Breast epithelium (tissue), 4 donors: ENCODE measurements at places on chromosomes 4 and X. TPM values are rescaled to one million over a fixed set of nuclear protein-coding genes. Genes with fewer than 3 reads are reported as not detected.
A peak's percentile ranks its signal among the peaks of the same experiment; 100 is the strongest.

The AMTN gene
- total RNA-seq = not detected

The SH3RF1 gene
- total RNA-seq = 20.2 TPM

The CLCN4 gene
- 2.9 TPM for total RNA-seq

DNA sequence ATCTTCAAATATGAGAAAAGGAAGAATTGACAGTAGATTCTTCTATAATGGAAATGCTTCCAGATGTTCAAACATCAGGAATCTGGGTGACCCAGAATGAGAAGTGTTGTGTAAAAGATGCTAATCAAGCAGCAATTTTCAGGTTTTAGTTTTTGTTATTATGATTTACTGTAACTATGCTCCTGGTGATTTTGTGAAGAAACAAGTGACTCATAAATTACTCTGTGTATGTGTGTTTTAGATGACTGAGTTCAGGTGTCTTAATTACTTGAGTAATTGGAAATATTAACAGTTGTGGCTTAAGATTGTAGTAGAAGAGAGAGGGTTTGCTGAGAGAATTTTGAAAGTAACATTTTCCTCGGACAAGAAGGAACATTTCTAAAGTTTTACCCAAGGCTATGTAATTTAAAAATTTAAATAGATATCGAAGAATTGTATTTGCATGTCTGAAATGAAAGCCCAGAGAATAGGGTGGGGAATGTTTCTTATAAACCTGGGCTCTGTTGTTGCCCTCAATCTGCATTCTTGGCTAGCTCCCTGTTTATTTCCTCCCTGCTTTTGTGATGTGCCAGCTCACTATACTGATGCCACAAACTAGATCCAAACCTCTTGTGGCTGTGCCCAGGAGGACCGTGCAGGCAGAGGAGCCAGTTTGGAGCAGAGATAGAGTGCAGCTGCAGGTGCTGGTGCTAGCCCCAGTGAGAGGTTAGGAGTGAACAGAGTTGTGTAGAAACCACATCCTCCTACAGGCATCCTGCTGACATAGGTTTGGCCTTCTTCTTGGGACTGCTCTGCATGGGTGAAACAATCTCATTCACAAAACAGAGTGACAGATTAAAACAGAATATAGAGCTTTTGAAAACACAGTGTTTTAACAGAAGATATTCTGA lies 25.4 kb upstream of the TNIP3 start:
- no peak for DNase-seq

- no peak for DNase-seq
These were observed 278.9 kb downstream of the INPP4B start for GRCh38 chr4:142567199-142567598.

- DNase-seq = no peak
These were observed 76.0 kb upstream of the MCF2 start for GRCh38 chrX:139783959-139784358.

DNA sequence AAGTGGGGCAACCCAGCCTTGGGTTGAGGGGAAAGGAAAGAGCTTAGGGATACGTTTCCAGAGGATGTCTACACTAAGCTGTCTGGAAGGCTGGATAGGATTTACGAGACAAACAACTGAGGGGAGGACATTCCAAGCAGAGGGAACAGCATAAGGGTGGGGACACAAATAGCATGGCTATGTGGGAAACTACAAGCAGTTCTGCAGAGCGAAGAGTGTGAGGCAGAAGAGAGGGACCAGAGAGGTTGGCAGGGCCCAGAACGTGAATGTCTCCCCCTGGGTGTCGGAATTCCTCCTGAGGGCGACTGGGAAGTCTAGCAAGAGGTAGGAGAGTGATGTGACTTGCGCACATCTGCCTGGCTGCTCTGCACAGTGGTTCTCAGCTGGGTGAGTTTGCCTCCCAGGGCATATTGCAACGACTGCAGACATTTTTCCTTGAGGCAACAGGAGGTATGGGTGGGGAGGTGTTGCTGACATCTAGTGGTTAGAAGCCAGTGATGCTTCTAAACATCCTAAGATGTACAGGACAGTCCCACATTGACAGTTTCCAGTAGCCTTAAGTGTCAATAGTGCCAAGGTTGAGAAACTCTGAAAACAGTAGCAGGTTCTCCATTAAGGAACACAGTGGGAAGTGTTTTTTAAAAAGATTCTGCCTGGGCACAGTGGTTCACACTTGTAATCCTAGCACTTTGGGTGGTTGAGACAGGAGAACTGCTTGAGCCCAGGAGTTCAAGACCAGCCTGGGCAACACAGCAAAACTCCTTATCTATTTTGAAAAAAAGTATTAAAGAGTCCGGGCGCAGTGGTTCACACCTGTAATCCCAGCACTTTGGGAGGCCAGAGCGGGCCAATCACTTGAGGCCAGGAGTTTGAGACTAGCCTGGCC lies 9.2 kb downstream of the NDUFA1 start:
- no peak for DNase-seq

GRCh38 chr4:101076032-101076431 lies 271.3 kb downstream of the PPP3CA start:
- no peak for DNase-seq

- no peak for DNase-seq
These were observed 191.2 kb downstream of the IDS start for GRCh38 chrX:149313871-149314371.

DNA sequence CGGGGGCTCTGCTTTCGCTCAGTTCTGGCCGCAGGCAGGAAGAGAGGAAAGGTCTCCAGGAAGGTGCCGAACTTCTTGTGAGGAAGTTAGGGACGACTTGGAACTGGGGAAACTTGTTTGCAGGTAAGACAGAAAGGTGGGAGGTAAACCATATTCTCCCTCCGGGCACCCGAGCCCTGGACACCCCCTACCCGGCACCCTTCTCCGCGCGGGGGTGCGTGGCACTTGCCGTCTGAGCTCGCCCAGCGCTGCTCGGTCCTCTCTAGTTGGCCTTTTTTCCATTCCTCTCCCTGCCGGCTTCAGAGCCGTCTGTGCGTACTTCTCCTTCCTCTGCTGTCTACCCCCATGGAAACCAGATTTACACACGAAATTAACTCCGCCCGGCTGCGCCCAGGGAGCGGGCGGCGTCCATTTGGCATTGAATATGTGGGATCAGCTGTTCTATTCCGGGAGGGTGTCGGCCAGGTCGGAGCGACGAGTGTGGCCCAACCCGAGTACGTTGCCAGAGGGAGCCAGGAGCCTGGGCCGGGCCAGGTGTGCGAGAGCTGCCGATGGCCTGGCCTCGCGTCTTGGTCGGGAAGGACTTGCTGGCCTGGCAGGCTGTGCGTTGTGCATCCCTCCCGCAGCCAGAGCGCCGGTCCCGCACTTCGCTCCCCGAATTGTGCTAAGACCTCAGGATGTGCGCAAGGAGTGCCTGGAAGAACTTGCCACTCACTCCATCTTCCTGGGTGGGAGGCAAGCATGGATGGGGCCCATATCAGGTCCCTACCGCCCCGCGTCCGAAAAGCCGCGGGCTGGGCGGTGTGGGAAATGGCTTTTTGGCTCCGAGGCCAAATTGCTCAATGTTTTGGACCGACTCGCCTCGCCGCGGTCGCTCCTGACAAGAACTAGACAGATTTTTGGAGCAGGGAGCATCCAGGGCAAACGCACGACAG lies 1.7 kb downstream of the PDGFRA start:
- DNase-seq = no peak

DNA sequence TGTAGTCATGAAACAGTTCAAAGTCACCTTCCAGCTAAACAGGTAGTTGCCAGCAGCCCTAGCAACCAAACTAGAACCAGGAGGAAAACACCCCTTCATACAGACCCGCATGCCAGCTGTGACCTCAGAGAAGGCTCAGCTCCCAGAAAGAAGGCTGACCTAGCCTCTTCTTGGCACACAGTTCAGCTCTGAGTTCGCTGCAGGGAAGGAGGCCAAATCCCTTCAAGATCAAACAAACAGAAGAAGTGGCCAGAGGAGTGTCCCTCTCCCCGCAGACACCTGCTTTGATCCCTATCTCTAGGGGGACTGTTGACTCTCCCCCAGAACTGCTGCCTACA lies 56.0 kb downstream of the HADH start:
- DNase-seq = peak; percentile 65
